Activated naive CD4-positive, alpha-beta T cell (primary cell): ENCODE measurements at places on chromosomes 3 and 15.

- DNase-seq: no peak
These were observed 105.3 kb downstream of the CTNNB1 start for GRCh38 chr3:41304593-41304992.

DNA sequence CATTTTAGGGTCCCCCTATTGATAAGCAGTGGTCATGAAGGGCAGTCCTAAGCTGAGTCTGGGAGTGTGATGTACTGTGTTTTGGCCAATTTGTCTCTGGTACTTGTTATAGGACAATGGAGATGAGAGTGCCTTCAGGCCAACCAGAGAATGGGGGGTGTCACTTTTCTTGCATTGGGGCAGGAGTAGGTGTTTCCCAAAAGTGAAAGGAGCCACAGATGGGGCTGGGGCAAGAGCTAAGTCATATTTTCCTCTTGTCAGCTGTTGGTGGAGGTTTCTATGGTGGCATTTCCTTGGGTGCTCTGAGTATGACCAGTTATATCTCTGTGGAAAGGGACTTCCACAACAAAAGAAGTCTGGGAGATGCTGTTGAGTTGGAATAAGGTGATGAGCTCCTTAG is 24.7 kb upstream of the BSN start:
- no peak for DNase-seq

DNA sequence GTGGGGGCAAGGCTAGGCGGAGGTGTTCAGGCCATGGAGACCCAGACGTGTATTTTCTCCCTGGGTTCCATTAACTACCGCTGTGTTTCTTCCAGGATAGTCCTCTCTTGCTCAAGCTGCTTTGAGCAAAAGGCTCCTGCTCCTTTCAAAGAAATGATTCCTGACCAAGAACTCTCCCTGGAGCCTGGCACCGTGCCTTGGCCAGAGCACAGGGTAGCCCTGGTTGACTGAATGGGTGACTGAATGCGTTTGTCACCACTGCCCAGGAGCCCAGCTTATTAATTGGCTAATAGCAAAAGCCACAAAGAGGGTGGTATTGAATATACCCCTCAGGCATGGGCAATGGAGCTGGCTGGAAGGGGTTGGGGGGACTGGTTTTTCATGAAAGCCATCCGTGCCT is 13.9 kb downstream of the RASGRF1 start:
- DNase-seq: no peak

DNA sequence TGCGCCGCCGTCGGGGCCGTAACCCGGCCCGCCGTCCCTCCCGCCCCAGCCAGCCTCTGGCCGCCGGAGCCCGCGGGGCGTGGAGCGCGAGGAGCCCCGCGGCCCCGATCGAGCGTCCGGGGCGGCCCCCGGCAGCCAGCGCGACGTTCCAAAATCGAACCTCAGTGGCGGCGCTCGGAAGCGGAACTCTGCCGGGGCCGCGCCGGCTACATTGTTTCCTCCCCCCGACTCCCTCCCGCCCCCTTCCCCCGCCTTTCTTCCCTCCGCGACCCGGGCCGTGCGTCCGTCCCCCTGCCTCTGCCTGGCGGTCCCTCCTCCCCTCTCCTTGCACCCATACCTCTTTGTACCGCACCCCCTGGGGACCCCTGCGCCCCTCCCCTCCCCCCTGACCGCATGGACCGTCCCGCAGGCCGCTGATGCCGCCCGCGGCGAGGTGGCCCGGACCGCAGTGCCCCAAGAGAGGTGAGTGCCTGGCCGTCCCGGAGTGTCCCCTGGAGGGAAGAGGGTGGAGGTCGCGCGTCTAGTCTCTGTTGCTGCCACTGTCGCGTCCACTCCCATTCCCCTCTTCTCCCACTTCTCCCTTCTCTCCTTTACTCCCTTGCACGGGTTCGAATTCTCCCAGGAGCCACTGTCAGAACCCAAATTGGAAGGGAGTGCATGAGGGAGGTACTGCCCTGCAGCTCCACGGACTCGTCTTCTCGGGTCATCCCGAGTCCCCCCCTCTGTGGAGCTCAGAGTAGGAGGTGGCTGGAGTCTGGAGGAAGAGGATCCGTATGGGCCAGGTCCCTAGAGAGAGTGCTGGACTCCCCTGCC is 585 bp downstream of the CSK start:
- DNase-seq: no peak

GRCh38 chr15:60352525-60352924 is 45.3 kb downstream of the ANXA2 start:
- DNase-seq: no peak
